ENCODE measurements at places on chromosomes 1 and 21.

DNA sequence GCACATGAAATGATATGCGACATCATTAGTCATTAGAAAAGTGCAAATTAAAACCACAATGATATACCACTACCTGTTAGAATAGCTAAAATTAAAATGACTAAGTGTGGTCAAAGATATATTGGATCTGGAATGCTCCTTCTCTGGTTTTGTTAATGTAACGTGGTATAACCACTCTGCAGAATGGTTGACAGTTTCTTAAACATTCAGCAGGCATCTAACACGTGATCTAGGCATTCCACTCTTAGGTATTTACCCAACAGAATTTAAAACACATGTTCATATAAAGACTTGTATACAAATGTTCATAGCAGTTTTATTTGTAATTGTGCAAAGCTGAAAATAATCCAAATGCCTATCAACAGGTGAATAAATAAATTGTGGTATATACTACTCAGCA is 165.0 kb upstream of the PLXNA2 start:
- DNase-seq, result peak; percentile 63

GRCh38 chr1:215651867-215652266 is 84.8 kb downstream of the KCTD3 start:
- no peak for DNase-seq

DNA sequence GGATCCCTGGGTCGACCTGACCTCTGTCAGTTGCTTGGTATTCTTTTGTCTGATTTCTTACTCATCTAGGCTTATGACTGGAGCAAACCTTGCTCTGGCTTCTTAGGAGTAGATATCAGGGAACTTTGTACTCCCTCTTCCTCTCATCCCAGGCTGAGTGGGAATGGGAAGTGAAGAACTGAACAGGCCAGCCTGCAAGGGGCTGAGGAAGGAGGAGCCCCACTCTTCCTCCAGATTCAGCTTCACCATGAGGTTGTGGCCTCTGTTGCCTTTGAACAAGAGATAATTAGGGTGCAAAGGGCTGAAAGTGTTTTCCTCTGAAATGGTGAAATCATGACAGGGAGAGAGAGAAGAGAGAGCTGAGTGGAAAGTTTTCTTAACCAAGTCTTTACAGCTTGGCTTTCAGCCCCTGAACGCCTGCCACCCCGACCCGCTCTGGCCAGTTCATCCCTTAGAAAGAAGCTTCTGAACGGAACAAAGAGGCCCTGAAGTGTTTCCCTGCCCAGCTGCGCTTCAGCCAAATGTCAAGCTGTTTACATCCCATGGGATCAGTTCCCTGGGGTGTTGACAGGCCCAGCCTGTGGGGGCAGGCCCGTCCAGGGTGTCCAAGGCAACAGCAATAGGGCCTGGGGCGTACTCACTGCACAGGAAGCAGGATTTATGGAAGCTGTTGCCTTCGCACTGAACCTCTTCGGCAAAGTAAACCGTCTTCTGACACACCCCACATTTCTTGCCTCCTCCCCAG is 11.2 kb downstream of the CSRP1 start:
- no peak for DNase-seq

DNA sequence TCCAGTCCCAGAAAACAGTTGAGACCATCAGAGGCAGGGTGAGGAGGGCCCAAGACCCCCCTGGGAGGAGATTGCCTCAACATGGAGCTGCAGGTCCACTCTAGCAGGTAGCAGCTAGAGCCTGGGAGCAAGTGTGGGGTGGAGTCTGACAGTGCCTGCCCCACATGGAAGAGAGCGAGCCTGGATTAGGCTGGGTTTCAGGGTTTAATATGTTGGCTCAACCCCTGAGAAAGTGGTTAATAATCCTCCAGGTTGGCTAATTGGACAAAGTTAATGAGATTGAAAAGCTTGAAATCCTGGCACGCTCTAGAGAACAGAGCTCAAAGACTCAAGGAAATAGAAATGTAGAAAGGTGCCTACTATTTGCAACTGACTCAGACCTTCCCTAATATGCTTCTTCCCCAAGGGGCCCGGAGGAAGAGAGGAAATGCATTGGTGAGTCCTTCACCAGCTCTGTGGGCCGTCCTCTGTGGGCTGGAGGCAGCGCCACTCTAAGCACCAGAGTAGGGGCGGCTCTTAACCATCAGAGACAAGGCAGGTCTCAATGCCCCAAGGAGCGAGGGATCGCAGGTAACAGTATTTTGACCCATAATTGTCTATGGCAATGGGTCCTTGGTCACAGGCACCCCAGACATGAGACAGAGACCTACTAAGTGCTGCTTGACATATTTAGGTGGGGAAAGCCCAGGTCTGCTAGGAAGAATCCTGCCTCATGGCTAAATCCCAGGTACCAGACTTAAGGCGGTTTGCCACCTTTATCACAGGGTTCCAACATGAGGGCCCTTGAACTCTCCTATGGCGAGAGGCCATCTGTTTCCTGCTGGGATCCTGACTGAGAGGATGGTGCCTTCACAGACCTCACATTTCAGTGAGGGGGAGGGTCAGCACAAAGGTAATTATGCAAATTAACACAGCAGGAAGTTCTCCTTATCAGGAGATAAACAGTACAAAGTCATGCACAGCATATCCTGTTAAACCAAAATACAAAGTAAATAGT is 33.8 kb downstream of the RSPH1 start:
- no peak for DNase-seq

- no peak for DNase-seq
These were observed 134.3 kb downstream of the IGSF21 start for GRCh38 chr1:18241891-18242290.

- DNase-seq, result no peak
These were observed 56.6 kb downstream of the ACOT7 start for GRCh38 chr1:6336776-6337622.

DNA sequence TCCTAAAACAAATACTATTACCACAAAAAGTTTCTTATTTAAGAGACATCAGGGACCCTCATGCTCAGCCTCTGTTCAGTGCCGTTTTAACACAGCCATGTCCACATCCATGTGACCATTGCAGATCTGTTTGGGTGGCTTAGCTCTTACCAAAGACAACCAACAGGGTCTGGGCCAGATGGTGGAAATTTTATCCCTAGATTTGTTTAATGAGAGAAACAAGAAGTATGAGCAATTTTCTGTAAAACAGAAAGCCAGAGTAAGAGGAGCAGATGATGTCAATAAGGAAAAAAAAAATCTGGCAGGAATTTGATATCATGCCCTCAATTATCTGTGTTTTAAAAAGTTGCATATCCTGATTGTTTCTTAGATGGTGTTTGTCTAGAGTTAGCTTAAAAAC is 299.9 kb downstream of the TM2D1 start:
- no peak for DNase-seq

DNA sequence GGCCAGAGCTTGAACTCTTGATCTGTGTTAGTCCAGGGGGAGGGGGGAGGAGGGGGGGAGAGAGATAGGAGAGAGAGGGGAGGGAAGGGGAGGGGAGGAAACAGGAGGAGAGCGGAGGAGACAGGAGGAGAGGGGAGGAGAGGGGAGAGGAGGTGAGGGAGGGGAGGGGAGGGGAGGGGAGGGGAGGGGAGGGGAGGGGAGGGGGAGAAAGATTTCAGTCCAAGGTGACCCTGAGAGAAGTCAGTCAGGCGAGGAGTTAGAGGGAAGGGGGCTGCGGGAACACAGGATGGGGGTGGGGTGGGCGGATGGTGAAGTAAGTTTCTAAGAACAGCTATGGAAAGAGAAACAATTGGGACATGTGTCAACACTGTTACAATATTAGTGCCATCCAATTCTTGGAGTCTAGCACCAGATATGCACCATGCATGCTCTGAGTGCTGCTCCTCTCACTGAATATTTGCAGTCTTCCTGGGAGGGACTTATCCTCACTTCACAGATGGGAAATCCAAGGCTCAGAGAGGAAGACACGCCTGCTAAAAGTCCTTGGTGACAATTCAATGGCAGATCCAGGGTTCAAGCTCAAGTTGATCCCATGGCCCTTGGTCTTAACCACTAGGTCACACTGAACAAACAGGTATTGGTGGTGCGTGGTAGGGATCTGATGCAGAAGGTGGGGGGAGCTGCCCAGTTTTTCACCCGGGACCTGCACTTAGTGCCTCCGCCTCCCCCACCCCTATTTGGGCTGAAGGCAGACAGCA is 42.5 kb upstream of the ECE1 start:
- DNase-seq, result no peak

DNA sequence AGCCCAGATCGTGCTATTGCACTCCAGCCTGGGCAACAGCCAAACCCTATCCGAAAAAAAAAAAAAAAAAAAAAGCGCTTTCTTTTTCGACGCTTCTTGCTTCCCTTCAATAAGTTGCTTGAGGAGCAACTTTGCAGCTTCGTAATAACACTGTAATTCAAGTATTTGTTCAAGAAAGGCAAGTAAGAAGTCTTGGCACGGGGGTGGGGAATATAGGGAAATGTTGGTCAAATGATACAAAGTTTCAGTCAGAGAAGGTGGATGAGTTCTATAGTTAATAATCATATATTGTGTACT is 871 bp upstream of the PSMA5 start:
- no peak for DNase-seq

- DNase-seq, result no peak
These were observed 295.2 kb downstream of the LRRC7 start for GRCh38 chr1:69862906-69863305.

DNA sequence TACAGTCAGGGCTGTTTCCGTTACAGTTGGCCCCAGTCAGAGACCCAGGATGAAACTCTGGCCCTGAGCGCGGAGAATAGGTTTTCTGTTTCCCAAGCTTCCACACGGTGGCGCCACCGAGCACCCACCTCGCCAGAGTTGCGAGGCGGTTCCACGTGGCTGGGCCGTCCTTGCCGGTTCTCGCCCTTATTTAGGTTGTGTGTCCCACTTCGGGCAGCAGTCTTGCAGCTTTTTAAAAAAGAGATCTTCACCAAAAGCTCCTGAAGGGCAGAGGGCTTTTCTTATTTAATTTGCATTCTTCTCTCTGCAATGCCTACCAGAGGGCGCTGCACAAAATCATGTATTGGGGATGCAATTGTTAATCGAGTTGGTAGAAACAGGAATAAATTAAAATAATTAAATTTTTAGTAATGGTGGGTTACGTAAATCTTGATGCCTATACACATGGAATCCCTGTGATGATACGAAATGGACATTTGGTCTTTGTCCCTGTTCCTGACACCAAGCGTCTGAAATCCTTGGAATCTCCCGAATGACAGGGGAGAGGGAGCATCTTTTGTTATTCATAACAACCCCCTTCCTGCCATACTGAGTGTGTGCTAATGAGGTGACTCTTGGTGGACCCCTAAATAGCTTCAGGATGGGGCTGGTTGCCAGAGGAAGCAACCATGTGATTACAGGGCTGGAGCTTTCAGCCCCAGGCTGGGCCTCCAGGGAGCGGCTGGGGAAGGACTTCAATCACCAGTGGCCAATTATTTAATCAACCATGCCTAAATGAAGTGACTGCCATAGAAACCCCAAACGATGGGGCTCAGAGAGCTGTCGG is 5.6 kb upstream of the S100A7 start:
- peak; percentile 26 for DNase-seq

DNA sequence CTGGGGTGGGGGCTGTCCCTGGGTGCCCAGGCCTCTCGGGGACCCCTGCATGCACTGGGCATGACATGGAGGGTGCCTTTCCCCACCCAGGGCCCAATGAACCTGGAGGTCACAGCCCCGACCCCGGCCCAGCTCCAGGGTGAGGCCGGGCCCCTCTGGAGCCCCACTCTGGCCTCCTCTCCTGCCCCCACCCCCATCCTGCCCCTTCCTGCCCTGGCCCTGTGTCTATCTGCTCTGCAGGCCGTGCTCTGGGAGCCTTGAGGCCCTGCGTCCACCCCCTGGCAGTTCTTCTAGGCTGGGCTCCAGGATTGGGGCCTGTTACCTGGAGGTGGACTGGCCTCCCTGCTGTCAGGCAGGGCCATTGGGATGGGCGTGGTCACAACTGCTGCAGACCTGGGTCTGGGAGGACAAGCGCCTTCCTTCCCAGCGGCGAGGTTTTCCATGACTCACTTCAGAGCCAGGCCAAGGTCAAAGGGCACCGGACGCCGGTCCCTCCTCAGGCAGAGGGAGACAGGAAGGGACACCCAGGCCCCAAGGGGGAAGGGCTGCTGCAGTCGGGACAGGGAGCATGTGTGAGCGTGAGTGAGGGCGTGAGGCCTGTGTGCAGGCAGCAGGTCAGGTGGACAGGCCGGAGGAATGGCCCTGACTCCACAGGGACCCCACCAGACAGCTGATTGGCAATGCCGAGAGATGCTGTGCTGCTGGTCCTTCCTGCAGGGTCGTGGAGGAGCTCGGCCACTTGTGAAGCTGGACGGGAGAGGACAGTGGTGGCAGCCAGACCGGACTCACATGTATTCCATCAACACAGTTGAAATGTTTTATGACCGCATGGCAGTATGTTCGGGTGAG is 31.1 kb upstream of the POFUT2 start:
- DNase-seq, result no peak

DNA sequence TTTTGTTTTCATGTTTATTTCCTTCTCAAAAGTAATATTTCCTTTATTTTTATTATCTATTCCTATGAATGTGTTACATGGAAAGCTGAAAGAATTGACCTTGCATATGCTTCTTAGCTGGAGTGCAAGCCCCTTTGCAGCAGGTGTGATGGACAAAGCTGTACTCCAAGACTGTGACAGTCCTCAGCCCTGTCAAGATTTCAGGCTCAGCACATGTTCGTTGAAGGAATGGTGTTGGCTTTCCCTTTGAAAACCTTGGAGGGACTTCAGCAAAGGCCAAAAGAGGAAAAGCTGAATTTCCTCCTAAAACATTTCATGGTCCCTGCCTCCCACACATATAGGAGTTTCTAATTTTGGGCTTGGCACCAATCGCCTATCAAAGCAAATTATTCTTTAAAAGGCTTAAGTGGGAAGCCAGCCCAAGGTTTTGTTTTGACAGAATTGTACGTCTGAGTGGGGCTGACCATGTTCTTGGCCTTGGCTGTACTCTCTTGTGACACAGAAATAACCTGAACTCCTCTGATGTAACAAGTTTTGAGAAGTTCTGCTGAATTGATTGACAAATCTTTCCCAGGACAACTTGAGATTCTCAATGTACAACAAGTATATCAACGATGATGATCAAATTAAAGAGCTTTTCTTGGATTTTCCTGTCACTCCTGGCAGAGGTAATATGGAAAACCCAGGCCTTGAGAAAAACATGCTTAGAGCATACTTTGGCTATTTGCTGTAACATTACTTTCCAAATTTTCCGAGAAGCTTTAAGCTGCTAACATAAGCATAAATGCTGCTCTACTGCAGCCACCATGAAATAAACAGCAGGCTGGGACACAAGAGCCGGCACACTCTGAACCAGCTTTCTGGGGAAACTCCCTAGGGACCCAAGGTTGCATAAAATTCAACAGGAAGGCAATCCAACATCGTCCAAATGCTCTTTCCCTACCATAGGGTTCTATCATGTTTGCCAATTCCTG is 135.7 kb upstream of the ZNF648 start:
- no peak for DNase-seq

DNA sequence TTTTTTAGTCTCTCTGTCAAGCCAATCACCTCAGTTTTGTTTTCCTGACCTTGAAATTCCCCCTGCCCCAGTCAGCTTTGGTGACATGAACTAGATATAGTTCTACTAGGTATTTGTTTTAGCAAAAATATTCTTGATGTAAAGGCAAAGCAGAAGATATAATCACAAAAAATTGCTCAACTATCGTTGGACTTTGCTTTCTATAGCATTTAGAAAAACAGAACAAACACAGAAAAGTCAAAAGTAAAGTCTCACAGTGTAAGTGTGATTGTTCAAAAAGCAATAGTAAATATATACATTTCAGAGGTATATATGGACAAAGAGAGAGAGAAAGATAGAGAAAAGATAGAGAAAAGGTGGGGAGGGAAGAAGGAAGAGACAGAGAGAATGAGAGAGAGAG is 305.9 kb downstream of the ADGRL2 start:
- DNase-seq, result no peak

All from fibroblast of skin of right quadriceps (primary cell).